NCI-H2171 treated with DMSO at 0.1 percent for 48 hours (cell line): ENCODE measurements at places on chromosomes 12 and 14.
A peak's percentile ranks its signal among the peaks of the same experiment; 100 is the strongest.

GRCh38 chr14:87149583-87150354, 843.2 kb downstream of the GALC start:
- no peak for DNase-seq

DNA sequence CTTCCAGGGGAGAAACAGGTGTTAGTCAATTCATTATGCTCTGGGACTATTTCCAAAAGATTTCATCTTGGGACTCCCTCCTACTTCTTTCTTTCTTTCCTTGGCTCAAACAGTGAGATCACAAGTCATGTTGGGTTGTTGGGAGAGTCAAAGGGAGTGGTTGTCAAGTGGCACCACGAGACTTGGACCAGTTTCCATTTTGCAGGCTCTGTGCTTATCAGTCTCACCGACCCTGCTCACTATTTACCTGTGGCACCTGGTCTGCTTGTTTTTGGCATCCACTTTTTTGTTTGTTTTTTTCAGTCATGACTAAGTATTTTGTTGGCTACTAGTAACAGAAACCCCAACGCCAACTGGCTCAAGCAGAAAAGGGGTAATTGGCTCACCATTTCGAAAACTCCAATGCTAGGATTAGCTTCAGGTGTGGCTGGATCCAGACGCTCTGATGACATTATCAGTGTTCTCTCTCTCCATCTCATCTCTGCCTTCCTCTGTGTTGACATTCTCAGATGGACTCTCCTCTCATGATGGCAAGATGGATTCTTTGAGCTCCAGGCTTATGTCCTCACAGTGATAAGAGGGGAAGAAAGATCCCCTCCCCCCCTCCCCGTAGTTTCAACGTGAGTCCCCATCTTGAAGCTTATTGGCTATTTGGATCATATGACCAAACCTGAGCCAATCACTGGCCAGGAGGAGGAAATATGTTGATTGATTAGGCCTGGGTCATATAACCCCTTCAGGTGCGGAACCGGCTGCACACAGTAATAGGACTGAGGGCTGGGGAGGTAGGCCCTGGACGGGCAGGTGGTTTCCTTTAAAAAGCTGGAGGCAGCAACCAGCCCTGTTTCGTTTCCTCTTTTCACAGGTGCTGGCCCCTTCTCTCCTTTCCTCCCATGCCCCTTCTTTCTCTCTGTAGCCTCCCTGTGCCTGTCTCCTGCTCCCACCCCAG, 84.2 kb downstream of the AACS start:
- no peak for DNase-seq

GRCh38 chr12:114406984-114407841, 1.3 kb upstream of the TBX5 start:
- DNase-seq: no peak

DNA sequence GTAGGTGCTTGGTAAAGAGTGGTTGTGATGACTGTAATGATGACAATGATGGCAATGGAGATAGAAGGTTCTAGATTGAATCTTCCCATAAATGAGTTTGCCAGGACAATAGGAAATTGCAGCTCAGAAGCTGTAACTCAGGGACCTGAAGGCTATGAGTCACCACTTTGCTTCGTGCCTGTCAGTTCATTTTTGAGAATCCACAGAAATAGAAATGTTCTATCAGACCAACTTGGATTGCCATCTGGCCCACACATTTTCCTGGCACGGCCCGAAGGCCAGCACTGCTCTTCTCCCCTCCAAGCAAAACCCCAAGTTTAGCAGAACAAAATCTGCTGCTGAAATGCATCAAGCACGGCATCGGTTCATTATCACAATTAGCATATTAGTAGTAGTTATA, 1127.0 kb downstream of the BCL11B start:
- no peak for DNase-seq

GRCh38 chr14:94682736-94683135, 70.5 kb downstream of the SERPINA3 start:
- no peak for DNase-seq

DNA sequence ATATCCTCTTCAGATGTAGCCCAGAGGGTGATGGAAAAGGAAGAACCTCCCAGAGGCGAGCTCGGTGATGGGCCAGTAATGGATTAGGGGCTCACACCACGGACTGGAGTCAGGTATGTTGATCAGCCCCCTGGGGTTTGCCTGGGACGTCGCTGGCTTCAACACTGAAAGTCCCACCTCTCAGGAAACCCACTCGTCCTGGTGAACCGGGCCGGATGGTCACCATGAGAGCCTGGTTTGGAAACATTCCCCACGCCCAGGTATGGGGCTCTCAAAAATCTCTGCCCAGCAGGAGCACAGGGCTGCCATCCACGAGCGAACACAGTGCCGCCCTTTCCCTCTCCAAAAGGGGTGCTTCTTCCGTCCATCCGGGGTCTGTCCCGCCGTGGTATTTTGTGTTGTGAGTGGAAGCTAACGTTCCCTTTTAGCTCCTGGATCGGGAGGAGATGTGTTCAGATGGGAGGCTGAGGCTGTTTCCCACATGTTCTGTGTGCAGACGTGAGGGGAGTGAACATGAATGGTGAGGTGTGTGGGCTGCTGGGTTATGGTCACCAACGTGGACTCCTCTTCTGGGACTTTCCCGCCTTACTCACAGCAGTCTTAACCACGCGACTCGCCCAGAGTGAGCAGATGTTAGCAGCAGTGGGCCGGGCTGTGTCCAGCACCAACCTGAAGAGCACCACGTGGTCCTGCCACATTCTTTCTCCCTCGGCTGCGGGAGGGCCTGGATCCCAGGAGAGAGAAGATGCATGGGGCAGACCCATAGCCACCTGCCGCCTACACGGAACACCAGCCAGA, 139.2 kb downstream of the KIF26A start:
- no peak for DNase-seq

- DNase-seq: no peak
Observed at GRCh38 chr14:101087614-101088394, 184.3 kb upstream of the RTL1 start.

- DNase-seq: peak; percentile 58
Observed at GRCh38 chr14:82414853-82415539, 881.3 kb upstream of the SEL1L start.

DNA sequence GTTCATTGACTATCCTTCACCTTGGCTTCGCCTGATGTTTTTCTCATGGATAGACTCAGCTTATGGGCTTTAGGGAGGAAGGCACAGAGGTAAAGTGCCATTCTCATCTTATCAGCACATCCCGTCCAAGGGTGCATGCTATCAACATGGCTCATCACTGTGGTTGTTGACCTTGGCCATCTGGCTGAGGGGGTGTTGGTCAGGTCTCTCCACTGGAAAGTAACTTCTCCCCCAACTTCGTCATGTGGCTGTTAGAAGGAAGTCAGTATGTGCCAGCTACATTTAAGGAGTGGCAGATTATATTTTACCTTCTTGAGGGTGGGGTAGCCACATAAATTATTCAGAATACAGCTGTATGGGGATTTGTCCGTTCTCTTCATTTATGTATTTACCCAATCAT, 68.9 kb downstream of the EML1 start:
- no peak for DNase-seq

DNA sequence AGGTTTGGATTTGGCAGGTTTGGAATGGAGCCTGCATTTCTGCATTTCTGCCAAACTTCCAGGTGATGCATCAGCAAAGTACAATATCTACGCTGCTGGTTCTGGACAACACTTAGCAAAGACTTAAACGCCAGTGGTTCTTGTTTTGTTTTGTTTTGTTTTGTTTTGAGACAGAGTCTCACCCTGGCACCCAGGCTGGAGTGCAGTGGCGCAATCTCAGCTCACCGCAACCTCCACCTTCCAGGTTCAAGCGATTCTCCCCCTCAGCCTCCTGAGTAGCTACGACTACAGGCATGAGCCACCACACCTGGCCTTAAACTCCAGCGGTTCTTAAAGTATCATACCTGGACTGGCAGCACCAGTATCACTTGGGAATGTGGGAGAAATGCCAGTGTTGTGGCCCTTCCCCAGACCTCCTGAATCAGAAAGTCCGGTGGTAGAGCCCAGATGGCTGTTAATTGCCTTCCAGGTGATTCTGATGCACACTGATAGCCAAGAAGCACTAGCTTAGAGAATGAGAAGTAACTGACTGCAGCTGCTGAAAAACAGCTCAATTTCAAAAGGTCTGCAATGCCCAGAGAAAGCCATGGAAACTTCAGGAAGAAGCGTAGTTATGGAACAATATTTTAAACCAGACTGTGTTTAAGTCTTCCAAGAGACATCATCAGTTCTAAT, 114.8 kb upstream of the FOXN3 start:
- DNase-seq: no peak

DNA sequence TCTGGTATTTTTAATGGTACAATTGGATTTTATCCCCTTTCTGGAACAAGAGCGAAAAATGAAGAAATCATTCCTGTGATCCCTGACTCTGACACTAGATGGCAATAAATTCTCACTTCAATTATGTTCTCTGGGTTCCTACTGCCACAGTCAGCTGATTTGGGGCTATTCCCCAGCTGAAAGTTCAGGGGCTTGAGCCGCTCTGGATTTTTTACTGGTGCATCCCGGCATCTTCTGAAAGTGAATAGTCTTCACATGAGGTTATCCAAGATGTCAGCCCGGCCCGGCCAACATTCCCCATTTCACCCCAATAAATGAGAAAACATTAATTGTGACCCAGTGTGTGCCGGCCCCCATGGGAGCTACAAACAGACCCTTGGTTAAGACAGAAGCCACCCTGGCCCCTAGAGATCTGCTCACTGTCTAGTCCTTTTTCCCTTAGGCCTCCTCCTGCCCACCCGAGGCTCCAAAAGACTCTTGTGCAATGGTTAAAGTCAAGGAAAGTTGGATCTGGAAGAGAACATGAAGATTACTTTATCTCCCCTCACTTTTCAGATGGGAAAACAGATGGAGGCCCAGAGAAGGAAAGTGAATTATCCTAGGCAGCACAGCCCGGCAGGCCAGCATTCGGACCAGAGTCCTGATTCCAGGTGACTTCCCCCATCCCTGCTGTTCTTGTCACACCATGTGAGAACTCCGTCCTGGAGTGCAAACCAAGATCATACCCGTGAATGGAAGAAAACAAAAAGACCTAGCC, 20.8 kb downstream of the CKAP4 start:
- peak; percentile 68 for DNase-seq

GRCh38 chr14:71168564-71169427, 261.5 kb downstream of the PCNX1 start:
- DNase-seq: peak; percentile 8

DNA sequence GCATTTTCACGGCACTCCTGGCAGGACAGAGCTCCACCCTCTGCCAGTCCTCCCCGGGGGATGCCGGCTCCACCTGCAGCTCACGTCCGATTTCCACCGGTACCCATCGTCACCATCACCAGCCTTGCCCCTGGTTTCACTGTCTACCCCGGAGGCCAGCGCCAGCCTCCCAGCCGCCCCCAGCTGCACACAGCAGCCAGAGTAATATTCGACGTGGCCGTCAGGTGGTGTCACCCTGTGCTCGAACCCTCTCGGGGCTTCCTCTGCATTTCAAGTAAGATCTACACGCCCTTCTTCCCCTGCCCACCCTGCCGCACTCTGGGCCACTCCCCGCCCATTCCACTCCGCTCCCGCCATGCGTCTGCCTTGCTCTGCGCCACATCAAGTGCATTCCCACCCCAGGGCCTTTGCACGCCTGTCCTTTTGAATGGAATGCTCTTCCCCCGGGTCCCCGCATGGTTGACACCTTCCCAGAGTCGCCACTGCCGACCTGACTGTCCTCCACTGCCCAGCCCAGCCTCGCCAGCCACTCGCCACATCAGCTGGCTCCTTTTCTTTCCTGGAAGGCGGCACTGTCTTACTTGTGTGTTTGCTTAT, 80.3 kb downstream of the ADGRD1 start:
- no peak for DNase-seq

- DNase-seq: no peak
Observed at GRCh38 chr12:109686523-109686922, 27.1 kb upstream of the FAM222A start.

- no peak for DNase-seq
Observed at GRCh38 chr14:105430042-105430441, 10.4 kb downstream of the MTA1 start.

GRCh38 chr12:42539696-42540095, 49.9 kb downstream of the PRICKLE1 start:
- no peak for DNase-seq

- peak; percentile 100 for DNase-seq
Observed at GRCh38 chr14:21308479-21309237, 28.8 kb downstream of the RPGRIP1 start.

- no peak for DNase-seq
Observed at GRCh38 chr12:49330631-49331379, 6.2 kb downstream of the C1QL4 start.
